ENCODE measurements at places on chromosomes 1 and 21. TPM values are rescaled to one million over a fixed set of nuclear protein-coding genes. Genes with fewer than 3 reads are reported as not detected.
A peak's percentile ranks its signal among the peaks of the same experiment; 100 is the strongest.

The FOXO6 gene
- total RNA-seq = 1.5 TPM

The ARHGEF16 gene
- total RNA-seq = 20.2 TPM

GRCh38 chr1:225735252-225736149 is 42.1 kb upstream of the SRP9 start:
- no peak for DNase-seq

The DNALI1 gene
- not detected for total RNA-seq

DNA sequence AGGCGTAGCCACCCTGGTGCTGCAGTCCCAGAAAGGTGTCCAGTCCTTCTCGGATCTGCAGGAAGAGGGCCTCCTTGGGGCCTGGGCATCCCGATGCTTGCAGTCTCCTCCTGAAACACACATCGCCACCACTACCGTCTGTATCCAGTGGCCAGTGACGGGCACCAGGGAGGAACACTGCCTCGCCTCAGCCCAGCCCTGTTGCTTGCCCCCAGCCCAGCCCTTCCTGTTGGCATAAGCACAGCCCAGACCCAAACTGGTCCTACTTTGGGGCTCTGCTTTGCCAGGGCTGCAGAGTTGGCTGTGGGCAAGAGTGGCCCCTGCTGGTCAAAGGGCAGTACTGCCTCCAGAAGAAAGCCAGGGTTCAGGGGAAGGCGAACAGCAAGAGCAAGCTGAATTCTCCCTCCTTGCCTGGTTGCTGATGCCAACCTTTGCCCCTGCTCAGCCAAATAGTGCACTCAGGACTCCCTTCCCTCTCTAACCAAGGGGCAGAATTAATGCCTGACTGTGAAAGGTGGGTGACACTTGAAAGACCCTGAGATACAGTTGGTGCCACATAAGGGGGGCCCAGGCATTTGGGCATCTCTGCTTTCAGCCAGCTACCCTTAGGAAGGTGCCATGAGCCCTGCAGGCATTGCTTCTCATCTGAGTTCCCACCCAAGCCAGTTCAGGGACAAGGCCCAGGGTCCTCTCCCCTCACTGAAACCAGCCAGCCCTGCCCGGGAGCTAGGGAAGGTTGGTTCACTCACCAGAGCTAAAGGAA is 11.1 kb upstream of the ARHGEF2 start:
- DNase-seq = peak; percentile 90

DNA sequence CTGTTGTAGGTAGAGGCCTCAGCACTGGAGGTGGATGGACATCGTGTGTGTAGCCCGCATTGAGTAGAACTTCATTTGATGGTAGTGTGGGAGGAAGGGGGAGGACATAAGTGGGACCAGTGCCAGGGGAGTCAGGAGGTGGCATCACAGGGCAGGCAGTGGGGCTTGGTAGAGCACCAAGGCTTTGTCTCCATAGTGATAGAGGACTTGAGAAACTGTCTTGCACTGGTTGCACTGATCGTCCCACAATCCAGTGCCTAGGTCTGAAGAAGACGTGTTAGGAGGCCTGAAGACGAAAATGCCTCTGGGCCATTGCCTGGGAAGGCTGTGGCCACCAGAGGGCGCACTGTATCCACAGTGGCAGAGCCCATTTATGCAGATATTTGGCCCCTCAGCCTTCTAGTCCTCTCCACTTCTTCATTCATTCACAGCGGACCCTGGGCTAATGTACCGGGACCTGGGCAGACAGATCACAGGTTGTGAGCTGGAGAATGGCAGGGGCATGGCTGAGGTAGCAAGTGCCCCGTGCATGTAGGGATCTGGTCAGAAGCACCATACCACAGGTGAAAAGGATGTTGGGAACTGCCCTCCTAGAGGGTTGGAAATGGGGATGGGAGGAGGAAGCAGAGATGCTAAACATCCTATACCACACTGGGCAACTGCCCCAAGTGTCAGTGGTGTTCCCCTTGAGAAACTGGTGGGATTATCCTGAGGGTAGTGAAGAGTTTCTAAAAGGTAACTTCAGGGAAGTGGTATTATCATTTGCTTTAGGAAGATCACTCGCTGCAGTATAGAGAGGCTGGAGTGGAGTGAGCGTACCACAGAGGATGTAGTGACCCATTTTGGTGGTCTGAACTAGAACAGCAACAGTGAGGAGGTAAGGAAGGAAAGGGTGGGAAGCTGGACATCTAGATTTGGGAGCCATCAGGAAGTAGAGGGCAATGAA is 95.3 kb downstream of the PIK3R3 start:
- peak; percentile 92 for DNase-seq

- no peak for DNase-seq
These were observed 580 bp downstream of the DVL1 start for GRCh38 chr1:1348420-1349255.

DNA sequence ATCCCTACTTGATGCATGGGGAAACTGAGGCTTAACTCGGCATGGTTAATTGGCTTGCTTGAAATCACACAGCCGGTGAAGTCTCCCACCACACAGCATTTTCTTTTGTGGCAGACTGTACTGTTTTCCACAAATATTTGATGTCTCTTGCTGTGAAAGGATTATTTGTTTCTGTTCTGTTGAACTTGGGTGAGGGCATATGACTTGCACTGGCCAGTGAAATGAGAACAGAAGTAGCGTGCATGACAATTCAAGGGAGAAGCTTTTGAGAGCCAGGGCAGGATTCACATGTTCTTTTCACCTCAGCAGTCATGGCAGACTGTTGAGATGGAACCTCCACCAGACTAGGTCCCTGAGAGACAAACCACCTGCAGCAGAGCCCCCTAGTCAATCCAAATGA is 11.7 kb upstream of the AK2 start:
- DNase-seq = no peak

GRCh38 chr1:27644369-27645070 is 9.5 kb upstream of the FGR start:
- DNase-seq = no peak

The CFHR2 gene
- total RNA-seq = not detected

GRCh38 chr1:228337031-228337564 is 69.5 kb downstream of the TRIM11 start:
- DNase-seq = no peak

DNA sequence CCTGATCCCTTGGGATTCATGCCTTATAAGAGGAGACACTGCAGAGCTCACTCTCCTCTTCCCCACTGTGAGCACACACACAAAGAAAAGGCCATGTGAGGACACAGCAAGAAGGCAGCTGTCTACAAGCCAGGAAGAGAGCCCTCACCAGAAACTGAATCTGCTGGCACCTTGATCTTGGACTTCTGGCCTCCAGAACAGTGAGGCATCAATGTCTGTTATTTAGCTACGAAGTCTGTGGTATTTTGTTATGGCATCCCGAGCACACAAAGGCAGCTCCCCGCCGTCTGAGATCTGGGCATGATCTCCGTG is 47.1 kb upstream of the RPL11 start:
- DNase-seq = no peak

DNA sequence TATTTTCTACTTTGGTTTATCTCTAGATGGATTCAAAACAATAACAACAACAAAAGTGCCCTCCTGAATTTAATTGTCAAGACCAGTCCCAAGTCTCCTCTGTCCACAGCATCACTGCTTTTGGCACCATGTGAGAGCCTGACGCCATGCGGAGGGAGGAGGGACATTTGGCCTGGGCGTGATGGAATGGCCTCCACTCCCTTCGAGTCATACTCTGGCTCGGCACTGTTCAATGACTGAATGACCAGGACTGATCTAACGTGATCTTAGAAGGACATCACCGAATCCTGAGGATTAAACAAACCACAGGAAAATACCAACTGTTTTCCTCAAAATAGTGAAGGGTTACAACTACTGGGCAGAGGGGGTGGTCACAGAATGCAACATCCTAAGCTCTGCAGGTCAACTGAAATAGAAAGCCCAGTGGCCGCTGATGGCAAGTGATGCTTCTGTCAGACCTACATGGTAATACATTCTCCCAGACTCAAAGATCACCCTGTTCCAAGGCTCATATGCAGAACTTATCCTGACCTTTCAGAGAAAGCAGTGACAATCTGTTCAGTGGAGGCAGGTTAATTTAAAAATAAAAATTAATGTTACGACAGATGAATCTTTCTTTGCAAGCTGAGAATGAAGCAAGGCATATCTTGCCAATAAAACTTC is 19.1 kb downstream of the SRSF4 start:
- peak; percentile 34 for DNase-seq

DNA sequence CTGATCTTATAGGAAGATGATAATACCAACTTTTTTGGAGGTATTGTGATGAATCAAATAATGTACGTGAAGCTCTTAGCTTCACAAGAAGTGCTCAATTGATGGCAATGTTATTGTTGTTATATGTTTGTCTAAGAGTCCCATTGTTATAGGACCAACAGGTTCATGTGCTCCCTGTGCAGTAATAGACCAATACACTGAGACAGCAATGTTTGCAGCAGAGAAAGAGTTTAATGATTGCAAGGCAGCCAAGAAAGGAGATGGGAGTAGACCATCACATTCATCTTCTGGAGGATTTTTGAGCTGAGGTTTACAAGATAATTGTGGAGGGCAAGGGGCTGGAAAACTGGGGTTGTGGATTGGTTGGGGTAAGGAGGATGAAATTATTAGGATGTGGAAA is 143.0 kb downstream of the CNIH3 start:
- no peak for DNase-seq

GRCh38 chr1:11377001-11377583 is 101.9 kb upstream of the DISP3 start:
- DNase-seq = peak; percentile 92

The OR2L5 gene
- not detected for total RNA-seq

- DNase-seq = no peak
These were observed 56.3 kb downstream of the INAVA start for GRCh38 chr1:200951016-200951415.

The PDZK1IP1 gene
- not detected for total RNA-seq

The LRRC52 gene
- not detected for total RNA-seq

DNA sequence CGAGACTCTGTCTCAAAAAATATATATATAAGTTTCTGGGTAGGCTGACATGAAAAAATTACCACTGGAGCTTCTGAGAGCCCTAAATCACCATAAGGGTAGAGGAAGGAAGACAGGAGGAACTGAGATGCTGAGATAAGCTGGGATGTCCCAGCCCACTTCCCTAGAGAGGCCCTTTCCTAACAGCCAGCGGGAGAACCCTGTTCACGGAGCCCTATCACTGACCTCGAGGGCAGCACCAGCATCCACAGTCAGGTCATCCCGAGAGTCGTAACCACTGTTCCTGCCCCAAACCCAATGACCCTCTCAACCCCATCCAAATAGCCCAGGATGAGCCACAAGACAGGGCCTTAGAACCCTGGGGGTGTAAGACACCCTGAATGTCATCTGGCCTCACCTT is 77.5 kb downstream of the CD34 start:
- no peak for DNase-seq

DNA sequence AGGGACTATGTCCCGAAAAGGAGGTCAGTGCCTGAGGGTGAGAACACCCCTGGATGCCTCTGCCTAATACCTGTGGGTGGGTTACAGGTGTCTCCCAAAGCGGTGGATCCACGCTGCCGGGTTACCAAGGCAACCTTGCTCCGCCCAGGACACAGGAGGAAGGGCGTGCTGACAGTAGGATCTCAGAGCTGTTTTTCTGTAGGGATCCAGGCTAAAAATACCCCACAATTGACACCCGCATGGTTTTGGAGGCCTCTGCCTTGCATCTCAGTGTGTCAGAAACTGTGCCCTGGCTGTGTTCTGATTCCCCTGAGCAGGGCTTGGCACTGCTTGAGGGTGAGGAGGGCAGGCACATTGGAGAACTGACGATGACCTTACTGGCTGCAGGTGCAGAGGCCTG is 118.0 kb downstream of the IER5 start:
- DNase-seq = peak; percentile 49

The XCL1 gene
- total RNA-seq = not detected

- no peak for DNase-seq
These were observed 165.3 kb upstream of the UBE2U start for GRCh38 chr1:64038119-64038518.

DNA sequence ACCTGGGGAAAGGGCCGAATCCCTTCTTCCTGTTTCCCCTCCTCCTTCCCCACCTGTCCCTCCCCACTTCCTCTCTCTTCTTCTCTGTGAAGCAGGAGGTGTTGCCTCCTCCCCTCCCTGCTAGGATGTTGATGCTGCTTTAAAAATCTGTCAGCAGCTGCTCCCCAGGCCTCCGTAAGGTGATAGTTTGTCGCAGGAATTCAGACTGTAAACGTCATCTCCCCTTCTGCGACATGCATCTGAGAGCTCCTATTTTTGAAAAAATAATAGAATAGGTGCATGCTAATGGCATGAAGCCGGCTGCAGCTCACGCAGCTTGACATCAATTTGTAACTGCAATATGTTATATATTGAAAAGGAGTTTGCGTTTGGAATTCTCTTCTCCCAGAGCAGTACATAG is 70.1 kb downstream of the KAZN start:
- peak; percentile 39 for DNase-seq

- no peak for DNase-seq
These were observed 85.3 kb downstream of the CAMTA1 start for GRCh38 chr1:6870571-6870970.

- peak; percentile 19 for DNase-seq
These were observed 10.6 kb downstream of the SRSF4 start for GRCh38 chr1:29171089-29171488.

The PHLDA3 gene
- total RNA-seq = 462 TPM

The DISP3 gene
- not detected for total RNA-seq

The RTCA gene
- 40.4 TPM for total RNA-seq

- DNase-seq = no peak
These were observed 5.5 kb downstream of the NKAIN1 start for GRCh38 chr1:31234123-31234708.

The FAM72B gene
- total RNA-seq = 6.3 TPM

- no peak for DNase-seq
These were observed 1.7 kb downstream of the RHOU start for GRCh38 chr1:228736844-228737445.

DNA sequence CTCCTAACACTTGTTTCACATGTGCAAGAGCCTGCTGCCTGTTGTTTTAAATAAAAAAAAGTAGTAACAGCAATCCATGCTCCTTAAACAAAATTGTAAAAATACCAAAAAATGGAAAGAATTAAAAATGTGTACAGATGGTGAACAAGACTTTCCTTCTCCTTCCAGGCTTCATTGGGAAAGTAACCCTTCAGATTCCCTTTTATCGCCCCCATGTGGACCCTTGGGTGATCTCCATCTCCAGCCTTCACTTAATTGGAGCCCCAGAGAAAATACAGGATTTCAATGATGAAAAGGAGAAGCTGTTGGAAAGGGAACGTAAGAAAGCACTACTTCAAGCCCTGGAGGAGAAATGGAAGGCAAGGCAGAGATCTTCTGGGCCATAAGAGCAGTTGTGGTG is 14.2 kb downstream of the VPS13D start:
- DNase-seq = no peak

DNA sequence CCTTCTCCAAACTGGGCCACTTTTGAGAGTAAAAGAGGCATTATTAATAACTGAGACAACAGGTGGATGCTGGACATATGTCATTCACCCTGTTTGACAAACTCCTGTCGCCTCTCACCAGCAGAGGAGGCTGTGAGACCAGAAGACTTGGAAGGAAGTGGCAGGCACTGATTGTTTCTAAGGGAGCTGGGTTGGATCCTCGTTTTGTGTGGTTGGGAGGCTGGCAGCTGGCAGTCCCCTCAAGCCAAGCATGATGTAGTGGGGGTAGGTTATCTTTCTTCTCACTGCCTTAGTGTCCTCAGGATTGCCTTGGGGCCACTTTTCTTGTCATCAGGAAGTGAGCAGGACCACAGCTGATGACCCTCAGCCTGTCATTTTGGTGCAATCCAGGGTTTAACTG is 86.5 kb upstream of the KCNJ15 start:
- no peak for DNase-seq

All from G401 (cell line).